ENCODE measurements at places on chromosomes 2 and 18.
A peak's percentile ranks its signal among the peaks of the same experiment; 100 is the strongest.

GRCh38 chr2:18379870-18380269, 180.6 kb downstream of the RDH14 start:
- no peak for DNase-seq

DNA sequence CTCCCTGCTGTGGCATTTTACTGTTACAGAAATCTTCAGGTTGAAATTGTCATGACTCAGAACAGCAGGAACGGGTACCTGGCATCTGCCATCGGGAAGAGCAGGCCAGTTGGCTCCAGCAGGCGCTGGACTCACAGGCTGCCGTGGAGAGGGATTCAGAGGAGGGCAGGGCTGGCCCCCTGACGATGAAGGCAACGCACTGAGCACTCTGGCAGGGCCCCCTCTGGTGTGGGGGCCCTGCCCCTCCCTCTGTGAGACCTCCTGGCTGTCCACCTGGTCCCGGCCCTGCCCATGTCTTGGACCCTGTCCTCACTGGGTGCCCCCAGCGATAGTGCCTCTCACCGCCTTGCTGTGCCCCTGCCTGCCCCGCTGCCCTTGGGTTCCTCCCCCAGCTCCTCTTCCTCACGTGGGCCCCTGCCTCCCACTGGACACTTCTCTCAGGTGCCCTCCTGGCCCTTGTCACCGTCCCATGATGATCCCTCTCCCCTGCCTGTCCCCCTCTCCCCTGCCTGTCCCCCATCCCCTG, 23.3 kb upstream of the ALLC start:
- no peak for DNase-seq

DNA sequence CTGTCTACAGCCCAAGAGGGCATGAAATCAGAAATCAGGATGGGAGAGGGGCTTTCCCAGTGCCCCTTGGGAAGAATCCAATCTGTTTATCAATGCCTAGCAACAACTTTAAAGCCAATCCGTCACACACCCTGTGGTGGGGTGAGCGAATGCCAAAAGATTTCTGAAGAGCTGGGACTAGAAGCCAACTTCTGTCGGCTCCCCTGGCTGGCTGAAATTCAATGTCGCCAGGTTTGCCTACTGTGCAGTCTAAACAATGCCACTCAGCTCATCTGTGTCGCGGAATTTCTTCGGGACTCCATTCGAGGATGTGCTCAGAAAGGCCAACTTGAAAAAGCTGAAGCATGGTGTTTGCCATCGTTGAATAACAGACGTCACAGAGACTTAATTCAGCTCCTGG, 31.5 kb upstream of the NCKAP5 start:
- DNase-seq = no peak

DNA sequence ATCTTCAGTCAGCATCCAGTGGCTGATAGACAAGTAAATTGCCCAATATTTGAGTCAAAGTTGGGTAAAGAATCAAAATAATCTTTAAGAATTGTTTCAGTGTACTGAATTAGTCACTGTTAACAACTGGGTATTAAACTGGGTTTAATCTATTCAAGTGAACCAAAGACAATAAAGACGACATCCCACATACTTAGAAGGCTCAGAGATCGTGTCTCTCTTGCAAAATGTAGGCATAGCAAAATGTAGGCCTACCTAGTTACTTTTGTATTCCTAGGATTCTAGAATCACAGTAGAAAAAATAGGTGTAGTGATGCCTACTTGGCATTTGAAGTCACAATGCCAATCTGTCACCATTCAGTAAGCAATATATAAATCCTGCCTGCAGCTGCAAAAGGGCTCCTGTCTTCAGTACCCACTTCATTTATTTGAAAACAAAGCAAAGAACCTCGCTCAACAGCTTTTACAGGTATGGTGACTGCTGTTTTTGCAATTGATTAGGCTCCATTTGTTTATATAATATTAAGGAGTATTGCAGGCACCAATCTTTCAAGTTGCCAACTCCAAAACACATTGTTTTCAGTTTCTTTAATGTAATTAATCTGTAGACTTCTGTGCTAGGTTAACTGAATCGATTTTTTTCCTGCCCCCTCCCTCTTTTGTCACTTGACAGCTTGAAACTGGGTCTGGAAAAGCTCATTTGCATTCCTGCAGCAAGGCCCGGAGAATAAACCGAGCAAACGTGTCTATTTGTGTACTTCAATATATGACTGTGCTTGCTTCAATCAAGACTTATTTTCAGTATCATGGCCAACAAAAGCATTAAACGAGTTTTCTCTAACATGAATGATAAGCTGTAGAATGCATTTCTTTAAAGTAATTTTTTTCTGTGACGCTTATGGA, 1074.9 kb downstream of the TDRD15 start:
- no peak for DNase-seq

DNA sequence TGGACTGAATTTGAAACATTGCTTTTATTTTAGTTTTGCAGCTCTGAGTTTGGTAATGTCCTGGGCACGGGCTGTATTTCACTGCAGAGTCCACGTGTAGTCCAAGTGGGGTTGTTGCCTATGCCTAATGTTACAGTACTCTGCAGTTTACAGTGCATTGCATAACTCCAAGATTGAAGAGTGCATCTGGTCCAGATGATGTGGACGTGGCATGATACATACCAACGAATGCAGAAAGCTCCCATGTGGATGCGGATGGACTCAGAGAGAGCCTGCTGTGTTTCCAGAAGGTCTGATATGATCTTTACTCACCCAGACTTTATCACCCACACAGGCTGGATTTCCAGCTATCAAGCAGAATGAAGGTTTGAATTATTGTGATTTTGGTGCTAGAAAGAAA, 44.4 kb upstream of the CCDC68 start:
- DNase-seq = peak; percentile 58

GRCh38 chr2:10217489-10218435, 84.9 kb upstream of the HPCAL1 start:
- DNase-seq = no peak

DNA sequence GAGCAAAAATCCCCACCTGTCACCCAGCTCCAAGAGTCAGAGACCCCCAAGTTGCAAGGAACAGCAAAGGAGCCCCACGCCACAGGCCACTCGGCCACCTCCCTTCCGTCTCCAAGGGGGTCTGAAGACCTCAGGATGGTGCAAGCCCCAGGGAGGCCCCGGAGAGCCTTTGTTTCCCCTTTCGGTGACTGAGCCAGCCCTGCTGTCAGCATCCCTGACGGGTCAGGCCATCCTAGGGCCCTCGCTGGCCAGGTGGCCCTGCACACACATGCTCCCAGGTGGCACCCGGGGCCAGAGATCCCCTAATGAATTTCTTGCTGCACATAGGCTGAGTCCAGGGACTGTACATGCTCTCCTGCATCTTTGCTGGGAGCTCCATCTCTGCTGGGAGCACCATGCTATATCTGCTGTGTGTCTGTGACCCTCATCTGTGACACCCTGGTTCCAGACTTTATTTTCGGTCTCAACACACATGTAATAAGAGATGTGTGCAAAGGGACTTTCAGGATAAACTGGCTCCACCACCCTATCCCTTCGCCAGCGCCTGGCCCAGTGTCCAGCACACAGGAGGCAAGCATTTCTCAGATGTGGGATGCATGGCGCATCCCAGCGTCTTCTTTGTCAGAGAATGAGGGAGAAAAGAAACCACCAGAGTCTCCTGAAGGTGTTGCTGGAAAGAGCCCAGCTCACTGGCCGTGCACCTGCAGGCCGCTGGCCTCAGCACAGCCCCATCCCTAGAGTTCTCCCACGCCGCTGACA, 27.4 kb downstream of the ADI1 start:
- DNase-seq = no peak

GRCh38 chr2:161041356-161041755, 118.9 kb upstream of the TANK start:
- DNase-seq = no peak

DNA sequence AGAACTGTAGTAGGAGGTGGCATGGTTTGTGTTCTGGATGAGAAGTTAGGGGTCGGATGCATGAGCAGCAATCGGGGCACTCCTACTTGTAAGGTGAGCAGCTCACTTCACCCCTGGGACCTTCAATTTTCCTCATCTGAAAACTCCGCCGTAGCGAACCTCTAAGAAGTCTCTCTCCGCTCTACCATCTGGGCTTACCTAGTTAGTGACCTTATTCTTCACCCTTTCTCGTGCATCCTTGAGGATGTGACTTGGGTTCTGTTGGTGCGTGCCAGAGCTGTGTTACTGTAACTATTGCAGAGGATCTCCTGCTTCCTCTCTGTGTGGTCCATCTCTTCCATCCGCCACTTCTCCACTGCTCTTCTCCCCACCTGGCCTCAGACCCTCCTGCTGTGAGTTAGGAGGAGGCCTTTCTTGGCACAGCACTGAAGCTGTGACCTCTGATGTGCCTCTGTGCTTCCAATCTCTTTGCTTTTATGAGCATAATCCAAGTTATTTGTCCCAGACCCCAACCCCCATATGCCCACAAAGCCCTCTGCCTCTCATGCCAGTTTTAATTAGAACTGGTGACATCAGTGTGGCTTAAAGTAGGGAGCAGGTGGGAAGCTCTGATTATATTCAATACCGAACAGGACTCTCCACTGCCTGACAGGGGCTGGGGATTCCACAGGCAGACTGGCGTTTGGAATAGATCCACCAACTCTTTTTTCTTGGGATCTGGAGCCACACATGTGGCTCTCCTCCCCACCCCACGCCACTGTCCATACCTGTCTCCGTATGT, 178.4 kb downstream of the BCL2 start:
- DNase-seq = no peak

DNA sequence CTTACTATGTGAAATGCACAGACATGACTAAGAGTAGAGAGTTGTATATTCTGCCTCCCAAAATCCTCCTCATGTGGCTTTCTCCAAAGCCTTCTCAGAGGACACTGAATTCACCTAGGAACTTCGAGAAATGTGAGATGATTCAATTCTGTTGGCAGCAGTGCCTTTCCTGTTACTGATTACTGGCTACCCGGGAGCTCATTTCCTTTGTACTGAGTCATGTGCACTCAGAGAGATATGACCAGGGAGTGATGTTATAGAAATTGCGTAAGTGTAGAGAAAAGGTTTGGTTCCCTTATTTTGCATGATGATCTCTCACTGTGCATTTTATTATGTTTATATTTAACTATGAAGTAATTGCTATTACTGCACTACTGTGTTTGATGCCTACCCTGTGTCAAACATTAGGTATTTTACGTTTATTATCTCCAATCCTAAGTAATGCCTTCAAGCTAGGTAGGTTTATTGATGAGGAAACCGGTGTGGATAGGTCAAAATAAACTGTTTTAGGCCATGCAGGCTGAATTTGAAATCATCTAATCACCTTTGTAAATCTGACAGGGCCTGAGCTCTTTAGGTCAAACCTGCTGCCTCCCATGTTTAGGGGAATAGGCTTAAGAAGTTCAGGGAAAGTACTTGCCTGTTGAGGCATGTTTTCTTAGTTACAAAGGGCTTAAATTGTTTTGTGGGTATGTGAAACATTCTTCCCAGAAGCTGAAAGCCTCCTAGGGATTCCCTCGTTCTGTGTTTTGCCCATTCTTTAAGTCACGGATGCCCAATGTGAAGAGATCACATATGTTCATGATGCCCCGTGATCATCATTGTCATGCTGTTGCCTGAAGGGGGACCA, 86.8 kb downstream of the FMNL2 start:
- DNase-seq = peak; percentile 98

DNA sequence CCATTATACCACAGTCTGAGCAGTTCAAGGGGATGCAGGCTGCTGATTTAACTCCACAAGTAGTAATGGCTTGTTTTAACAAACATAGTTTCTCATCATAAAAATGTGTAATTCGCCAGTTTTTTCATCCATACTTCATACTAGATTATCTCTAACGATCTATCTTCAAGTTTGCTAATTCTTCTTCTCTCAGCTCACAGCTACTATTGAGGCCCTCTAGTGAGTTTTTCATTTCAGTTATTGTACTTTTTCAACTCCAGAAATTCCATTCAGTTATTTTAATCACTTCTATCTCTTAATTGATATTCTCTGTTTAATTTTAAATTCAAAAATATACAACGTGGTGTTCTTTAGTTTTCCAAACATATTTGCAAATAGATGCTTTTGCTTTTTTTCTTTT, 20.1 kb upstream of the TMEM87B start:
- DNase-seq = no peak

- DNase-seq = no peak
Measured at GRCh38 chr2:96102596-96103186, 13.7 kb downstream of the ADRA2B start.

GRCh38 chr2:33208400-33208799, 261.6 kb downstream of the LTBP1 start:
- no peak for DNase-seq

DNA sequence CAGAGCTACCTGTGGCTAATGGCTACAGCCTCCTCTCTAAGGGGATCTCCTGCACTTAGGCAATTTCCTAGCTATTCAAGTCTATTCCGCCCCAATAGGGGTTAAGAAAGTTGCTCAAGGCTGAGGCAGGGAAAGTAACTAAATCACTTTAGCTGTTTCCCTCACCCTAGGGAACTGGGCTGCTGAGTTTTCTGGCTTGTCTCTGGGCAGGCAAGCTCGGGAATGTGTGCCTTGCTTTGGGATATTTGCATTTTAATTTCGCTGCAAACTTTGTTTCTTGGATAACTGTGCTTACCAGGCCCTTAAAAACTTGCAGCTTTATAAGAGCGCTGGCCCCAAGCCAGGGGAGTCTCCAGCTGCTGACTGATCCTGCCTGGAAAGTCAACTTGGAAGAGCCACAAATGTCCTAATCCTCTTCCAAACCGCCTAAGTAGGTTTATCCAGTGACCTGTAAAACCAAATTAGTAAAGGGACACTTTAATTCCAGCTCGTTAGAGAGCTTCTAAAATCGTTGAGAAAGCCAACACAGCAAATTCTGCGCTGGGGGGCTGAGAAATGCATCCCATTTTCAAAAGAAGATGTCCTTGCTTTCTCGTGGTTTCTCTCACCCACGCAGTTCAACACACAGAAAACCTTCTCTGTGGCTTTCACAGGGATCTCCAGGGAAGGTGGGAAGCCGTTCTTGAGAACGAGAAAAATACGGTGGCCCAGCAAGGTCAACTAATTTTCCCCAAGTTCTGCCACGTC, 59.5 kb upstream of the SP3 start:
- DNase-seq = peak; percentile 85

- no peak for DNase-seq
Measured at GRCh38 chr2:188607501-188607900, 315.8 kb downstream of the GULP1 start.

DNA sequence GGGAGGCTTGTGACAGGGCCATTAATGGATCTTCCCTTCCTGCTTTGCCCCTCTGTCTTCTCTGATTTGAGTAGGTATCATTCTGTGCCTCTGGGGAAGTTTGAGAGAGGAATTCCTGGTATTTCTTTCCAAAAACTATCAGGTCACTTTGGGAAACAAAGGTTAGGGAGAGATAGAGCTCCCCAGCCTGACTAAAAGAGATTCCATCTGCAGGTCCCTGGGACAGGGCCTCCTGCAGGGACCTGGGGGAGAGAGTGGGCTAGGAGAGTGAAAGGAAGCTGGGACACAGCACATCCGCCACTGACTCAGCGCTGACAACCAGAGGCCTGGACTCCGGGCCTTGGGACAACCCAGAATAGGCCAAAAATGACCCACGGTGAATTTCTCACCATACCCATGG, 6.4 kb downstream of the GALNT14 start:
- no peak for DNase-seq

- DNase-seq = no peak
Measured at GRCh38 chr2:130963196-130963848, 126.6 kb downstream of the ARHGEF4 start.

- no peak for DNase-seq
Measured at GRCh38 chr2:239930378-239930777, 94.8 kb downstream of the NDUFA10 start.

- DNase-seq = no peak
Measured at GRCh38 chr2:20327370-20327769, 23.3 kb downstream of the PUM2 start.
